ENCODE measurements at places on chromosomes 11 and 22.

GRCh38 chr11:95066716-95067038 lies at the start of gene SRSF8:
Gene SRSF8 (plus strand): TSS chr11:95066919. CDS start chr11:95067227, 308 bp downstream.
- no peak for DNase-seq

DNA sequence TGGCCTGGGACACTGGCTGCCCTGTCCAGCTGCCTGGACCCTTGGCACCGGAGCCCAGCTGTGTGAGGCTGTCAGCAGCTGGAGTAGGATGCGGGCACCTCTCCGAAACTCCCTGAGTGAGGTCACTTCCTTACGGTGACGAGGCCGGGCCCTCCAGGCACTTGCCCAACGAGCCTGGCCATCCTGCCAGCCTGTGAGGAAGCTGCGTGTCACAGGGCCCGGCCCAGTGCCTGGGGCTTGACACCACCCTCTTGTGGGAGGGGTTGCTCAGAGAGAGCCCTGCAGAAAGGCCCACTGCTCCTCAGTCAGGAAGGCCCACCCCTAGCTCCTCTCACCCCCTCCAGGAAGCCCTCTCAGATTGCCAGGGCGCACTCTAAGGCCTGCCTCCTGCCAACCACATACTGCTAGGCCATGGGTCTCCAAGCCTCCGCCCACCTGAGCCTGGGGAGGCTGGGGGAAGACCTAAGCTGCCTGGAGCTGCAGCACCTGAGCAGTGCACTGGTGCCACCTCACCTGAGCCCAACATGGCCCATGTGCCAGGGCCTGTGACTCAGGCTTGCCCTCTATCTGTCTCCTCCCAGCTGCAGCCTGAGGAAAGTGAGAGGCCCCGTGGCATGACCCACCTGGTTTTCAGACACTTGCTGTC lies 4.3 kb upstream of the PHLDA2 start:
- peak; percentile 62 for DNase-seq

GRCh38 chr11:14422814-14423182 lies 63.8 kb upstream of the RRAS2 start:
- DNase-seq = no peak

GRCh38 chr11:71473793-71474080 lies 20.7 kb downstream of the NADSYN1 start:
- no peak for DNase-seq

DNA sequence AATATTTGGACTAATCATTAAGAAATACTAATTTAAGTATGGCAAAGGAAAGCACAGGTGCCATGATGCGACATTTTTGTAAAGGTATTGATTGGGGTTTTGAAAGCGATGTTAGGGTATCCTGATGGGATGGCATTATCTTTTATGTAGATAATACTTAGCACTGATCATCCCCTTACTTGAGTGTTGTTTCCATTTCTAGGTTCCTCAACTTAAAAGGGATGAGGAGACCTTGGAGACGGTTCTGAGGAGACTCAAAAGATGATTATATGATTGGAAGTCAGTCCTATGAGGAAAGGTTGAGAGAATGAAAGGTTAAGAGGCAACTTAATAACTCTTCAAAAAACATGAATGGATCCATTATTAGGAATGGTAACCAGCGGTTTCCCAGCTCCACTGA lies 11.1 kb downstream of the KMT2A start:
- no peak for DNase-seq

Data from activated T-cell treated with anti-CD3 and anti-CD28 coated beads, Interleukin-2, amount 50 U/mL, for 48 hours (primary cell).